ENCODE measurements at places on chromosomes 6 and 20. TPM values are rescaled to one million over a fixed set of nuclear protein-coding genes. Genes with fewer than 3 reads are reported as not detected.

The BFSP1 gene
- 0.49 TPM for total RNA-seq

The ME1 gene
- total RNA-seq = 12.8 TPM

The TDRD6 gene
- total RNA-seq = 0.49 TPM

The SYNDIG1 gene
- total RNA-seq = 3.2 TPM

The GPR63 gene
- 2.5 TPM for total RNA-seq

The BMP5 gene
- not detected for total RNA-seq
